NCI-H2227 treated with DMSO at 0.1 percent for 48 hours (cell line): ENCODE measurements at places on chromosomes 3 and 15.

DNA sequence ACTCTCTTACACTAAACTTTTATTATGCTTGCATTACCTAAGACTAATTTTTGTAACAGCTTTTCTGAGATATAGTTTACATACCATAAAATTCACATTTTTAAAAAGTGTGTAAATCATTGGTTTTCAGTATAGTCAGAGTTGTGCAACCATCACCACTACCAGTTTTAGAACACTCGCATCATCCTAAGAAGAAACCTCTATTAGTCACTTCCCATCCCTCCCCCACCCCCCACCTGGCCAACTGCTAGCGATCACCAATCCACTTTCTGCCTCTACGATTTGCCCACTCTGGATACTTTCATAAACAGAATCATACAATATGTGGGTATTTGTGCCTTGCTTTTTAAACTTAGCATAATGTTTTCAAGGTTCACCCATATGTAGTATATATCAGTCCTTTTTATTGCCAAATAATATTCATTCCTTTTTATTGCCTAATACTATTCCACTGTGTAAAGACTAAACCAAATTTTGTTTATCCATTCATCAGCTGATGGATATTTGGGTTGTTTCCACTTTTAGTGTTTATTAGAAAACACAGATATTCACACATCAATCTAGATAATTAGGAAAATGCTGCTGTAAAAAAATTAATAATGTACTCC is 23.0 kb downstream of the UBP1 start:
- no peak for DNase-seq

GRCh38 chr15:77384589-77385359 is 35.1 kb downstream of the PEAK1 start:
- no peak for DNase-seq

GRCh38 chr15:59170295-59171066 is 36.2 kb upstream of the LDHAL6B start:
- no peak for DNase-seq

GRCh38 chr3:190384309-190384756 is 3.6 kb upstream of the CLDN16 start:
- no peak for DNase-seq

DNA sequence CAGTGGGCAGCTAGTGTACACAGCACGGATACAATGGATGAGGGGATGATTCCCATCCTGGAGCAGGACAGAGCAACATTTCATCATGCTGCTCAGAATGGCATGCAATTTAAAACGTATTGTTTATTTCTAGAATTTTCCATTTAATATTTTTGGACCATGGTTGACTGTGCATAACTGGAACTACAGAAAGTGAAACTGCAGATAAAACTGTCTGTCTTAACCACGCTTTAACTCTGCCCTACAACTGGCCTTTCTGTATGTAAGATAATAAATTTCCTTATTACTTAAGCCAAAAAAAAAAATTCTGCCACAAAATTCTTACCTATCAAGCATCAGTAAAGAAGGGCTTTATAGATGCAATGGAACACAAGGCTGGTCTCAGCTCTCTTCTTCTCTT is 33.4 kb downstream of the AP3S2 start:
- no peak for DNase-seq

- no peak for DNase-seq
These were observed 26.5 kb downstream of the SPINK8 start for GRCh38 chr3:48306860-48307530.

DNA sequence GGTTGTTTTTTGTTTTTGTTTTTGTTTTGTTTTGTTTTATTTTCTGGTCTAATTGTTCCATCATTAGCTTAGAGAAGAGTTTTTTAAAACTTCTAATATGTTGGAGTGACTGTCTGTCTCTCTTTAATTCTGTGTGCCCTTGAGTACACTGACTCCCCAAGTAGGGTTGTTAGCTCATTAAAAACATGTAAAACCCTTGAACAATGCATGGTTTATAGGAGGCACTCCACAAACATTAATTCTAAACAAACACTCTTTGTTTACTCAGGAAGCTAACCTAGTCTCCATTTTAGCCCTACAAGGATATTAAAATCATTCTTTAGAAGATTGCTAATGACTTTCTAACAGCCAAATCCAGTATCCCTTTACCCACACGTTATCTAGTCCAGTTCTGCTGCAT is 100.5 kb downstream of the CGGBP1 start:
- DNase-seq = no peak

DNA sequence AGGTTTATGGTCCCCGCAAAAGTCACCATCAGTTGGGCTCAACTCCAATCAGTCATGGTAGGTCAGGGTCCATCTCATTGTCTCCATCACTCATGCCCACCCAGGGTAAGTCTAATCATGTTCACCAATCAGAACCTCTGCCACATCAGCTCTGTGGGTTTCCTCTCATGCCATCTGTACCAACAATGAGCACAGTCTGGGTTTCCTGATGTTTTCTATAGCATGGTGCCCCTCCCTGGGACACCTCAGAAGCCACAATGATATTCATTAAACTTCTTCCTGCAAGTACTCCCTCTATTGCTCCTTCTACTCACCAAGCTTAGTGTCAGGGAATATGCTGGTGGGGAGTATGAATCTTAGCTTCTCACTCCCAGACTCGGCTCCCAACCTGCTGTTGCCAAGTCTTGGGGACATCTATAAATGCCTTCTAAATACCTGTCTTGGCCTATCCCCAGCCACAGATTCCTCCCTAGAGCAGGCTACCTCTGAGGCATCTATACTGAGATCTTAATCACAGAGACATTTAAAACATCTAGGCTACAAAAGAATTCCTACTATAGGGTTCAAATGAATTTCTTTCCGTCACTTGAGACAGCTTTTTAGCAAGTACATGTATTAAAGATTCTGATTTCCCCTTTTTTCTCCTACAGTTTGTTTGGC is 5.0 kb upstream of the CCR2 start:
- DNase-seq = no peak

DNA sequence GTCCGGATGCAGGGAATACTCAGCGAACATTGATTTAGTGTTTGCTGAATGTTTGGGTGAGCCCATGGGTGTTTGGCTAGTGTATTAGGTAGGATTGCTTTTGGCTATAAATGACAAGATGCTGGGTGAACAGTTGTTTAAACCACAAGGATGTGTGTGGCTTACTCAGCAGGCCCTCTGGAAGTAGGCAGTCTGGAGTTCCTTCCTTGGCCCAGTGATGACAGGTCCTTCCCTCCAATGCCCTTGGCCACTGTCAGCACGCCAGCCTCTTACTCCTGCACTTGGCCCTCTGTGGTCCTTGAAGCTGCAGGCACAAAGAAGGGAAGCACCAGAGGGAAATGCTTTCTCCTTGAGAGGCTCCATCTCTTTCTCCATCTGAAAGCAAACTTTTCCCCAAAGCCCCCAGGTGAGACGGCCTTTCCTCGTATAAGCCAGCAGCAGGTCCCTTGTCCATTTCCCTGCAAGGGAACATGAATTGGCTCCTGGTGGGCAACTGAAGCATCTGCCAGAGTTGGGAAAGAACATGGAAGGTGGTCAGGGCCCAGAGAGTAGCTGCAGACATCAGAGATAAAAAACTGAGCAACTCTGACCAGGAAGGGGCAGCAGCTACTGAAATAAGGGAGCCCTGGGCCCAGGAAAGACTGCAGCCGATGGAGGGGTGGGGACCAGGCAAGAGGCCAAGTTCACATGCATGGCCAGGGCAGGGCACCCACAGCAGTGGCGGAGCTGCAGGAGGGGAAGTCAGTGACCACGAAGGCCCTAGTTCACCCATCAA is 105.0 kb downstream of the TPRA1 start:
- DNase-seq = no peak

DNA sequence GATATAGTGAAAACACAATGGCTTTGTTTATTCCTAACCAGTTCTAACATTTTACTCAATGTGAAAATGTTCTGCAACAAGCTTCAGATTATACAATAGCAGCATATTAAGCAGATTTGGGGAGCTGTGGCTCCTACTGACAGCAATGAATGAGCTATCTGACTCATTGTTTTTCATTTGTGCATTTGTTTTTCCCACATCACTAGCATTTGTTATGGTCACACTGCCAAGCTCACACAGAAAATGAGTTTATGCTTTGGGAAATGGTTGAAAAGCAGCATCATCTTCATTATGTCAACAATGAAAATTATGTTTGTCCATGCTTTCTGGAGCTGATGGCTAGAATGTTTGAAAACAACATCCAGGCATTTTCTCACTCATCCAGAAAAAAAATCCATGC is 53.5 kb downstream of the ZPLD1 start:
- no peak for DNase-seq

DNA sequence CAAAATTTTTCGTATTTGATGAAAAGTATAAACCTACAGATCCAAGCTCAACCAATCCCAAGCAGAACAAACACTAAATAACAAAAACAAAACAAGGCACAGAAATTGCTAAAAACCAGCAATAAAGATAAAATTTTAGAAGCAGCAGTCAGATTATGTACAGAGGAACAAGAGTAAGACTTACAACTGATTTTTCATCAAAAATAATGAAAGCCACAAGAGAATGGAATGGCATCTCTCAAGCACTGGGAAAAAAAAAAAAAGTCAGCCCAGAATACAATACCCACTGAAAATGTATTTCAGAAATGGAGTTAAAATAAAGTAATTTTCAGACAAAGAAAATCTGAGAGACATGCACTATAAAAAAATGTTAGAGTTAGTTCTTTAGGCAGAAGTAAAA is 27.0 kb downstream of the GPR156 start:
- DNase-seq = no peak

GRCh38 chr3:40713795-40714194 is 189.0 kb downstream of the ZNF621 start:
- DNase-seq = no peak

- no peak for DNase-seq
These were observed 60.1 kb upstream of the OSTN start for GRCh38 chr3:191138937-191139336.

DNA sequence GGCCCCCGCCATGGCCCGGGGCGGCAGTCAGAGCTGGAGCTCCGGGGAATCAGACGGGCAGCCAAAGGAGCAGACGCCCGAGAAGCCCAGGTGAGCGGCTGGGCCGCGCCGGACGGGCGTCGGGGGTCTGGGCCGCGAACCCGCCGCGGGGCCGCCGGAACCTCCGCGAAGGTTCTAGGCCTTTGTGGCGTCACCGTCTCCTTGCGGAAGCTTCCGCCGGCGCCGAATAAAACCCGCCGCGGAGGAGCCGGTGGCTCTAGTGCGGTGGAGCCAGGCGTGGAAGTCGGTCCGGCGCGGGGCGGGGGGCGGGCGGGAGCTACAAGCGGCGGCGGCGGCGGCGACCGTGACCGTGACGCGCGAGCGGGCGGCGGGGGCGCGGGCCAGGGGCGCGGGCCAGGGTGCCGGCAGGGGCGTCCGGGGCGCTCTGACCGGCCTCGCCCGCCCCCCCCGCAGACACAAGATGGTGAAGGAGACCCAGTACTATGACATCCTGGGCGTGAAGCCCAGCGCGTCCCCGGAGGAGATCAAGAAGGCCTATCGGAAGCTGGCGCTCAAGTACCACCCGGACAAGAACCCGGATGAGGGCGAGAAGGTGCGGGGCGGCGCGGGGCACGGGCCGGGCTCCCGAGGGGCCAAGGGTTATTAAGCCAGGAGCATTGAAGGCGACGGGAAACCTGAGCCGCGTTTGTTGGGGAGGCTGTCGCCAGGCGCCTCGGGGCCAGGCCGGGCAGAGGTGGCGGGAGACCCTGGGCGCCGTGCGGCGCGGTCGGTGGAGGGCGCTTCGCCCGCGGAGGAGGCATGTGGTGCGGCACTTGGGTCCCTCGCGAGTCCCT is at the start of gene DNAJA4:
TSS of gene DNAJA4 (plus strand) at position 259 of the 833 bp plus-strand sequence. CDS start at position 461, 202 bp downstream.
- DNase-seq = no peak

GRCh38 chr3:176328666-176329065 is 868.6 kb downstream of the TBL1XR1 start:
- DNase-seq = no peak

- no peak for DNase-seq
These were observed 555.1 kb upstream of the NAALADL2 start for GRCh38 chr3:174303907-174304560.

GRCh38 chr3:186786922-186787321 is 3.5 kb downstream of the EIF4A2 start:
- no peak for DNase-seq
